ENCODE measurements at places on chromosomes 16 and 17. TPM values are rescaled to one million over a fixed set of nuclear protein-coding genes. Genes with fewer than 3 reads are reported as not detected.

The SKAP1 gene
- polyA plus RNA-seq: not detected

- no peak for DNase-seq
These were observed 14.1 kb downstream of the TP53 start for GRCh38 chr17:7673239-7673638.

- DNase-seq: no peak
These were observed 16.6 kb downstream of the FAM83G start for GRCh38 chr17:18987862-18988545.

- no peak for DNase-seq
These were observed 26.4 kb downstream of the B9D1 start for GRCh38 chr17:19335951-19336631.

The KRTAP9-4 gene
- not detected for polyA plus RNA-seq

GRCh38 chr16:74871608-74872007 lies 97.0 kb upstream of the FA2H start:
- no peak for DNase-seq

- DNase-seq: peak; percentile 83
These were observed 29.0 kb downstream of the GLG1 start for GRCh38 chr16:74577882-74578366.

The SULT1A4 gene
- 1.0 TPM for polyA plus RNA-seq

DNA sequence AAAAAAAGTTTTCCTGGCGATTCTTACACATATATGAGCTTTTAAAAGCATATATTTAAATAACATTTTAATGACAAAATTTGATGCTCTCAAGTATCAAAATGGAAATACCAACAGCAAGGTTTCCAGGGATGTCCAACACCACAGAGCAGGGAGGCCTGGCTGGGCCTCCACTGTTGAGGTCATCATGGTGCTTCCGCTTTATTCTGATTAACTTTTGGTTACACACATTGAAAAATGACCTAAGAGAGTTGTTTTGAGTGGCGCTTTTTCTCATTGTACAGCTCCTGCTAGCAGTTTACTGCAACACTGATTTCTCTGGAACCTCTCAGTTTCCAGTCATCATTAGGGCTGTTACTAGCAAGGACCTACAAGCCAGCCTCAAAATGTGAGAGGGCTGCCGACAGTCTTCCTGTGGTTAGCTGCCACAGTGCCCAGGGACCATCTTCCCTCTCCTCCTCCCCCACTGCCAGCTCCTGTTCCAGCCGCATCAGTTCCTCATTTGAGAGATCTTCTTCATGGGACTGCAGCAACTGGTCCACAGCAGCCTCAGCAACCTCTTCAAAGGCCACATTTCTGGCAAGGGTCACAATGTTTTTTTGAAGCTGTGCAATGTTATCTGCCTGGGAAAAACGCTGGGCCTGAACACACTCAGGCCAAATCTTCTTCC lies 21.3 kb downstream of the DEF8 start:
- DNase-seq: no peak

The MAP2K6 gene
- polyA plus RNA-seq: 0.43 TPM

GRCh38 chr17:81703747-81704654 lies 834 bp downstream of the MRPL12 start:
- peak; percentile 62 for DNase-seq

DNA sequence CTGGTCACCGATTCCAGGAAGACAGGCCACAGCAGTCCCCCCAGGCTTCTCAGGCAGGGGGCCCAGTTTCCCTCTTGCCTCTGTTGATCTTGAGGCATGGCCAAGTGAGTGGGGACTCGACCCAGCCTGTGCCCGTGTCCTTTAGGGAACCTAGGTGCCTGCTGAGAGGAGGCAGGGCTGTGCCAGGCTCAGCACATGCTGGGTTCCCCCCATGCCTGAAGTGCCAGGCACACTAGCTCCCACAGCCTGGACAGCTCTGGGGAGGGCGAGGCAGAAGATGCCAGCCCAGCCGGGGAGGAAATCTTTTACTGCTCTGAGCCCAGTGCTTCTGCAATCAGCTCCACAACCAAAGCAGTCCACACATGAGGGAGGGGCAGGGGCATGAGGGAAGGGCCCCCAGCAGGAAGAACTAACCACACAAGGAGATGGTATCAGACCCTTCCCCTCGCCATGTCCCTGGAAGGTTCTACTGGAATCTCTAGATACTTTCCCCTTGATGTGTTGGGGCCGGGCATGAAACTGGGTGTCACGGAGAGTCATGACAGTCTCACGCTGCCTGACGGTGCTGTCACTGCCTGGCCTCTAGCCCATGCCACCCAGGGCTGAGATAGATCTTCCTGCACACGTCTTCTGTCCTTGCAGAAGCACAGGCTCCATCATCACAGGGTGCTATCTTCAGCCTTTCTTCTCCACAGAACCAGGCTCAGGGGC lies 25.5 kb downstream of the MYO18A start:
- peak; percentile 53 for DNase-seq

DNA sequence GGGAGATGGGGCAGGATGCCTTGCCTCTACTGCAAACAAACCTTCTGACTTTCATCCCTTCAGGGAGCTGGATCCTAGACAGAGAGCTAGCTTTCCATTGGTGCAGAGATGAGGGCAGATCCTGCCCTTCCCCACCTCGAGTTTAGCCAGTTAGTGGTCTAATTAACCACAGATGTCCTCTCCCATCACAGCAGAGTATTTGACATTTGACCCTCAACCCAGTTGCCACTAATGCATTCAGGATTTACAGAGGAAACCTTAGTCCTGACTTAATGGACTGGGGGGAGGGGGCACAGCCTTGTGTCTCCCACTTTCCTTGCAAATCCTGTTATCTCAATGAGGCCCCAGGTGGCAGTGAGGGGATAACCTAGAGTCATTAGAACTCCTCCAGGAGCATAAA lies 10.2 kb downstream of the PIP4K2B start:
- peak; percentile 15 for DNase-seq

- no peak for DNase-seq
These were observed 97.8 kb downstream of the TMEM100 start for GRCh38 chr17:55624772-55625433.

DNA sequence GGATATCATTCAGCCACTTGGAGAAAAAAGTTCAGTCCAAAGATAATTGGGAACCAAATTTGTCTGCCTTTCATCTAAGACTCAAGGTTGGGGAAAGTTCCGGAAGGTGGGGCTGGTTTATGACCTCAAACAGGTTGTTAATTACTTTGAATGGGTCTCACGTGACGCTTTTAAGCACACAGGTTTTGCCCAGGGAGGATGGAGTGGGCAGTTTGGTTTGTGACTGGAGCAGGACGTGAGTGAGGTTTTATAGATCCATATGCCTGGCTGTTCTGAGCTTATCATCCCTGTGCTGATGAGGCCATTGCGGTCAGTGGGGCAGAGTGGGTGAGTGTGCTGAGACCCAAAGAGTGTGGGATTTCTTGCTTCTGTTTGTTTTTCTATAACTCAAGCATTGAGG lies 38.7 kb upstream of the GPRC5B start:
- DNase-seq: no peak

The HEATR3 gene
- polyA plus RNA-seq: 5.7 TPM

- DNase-seq: no peak
These were observed 16.0 kb downstream of the CEP112 start for GRCh38 chr17:66175892-66176291.

DNA sequence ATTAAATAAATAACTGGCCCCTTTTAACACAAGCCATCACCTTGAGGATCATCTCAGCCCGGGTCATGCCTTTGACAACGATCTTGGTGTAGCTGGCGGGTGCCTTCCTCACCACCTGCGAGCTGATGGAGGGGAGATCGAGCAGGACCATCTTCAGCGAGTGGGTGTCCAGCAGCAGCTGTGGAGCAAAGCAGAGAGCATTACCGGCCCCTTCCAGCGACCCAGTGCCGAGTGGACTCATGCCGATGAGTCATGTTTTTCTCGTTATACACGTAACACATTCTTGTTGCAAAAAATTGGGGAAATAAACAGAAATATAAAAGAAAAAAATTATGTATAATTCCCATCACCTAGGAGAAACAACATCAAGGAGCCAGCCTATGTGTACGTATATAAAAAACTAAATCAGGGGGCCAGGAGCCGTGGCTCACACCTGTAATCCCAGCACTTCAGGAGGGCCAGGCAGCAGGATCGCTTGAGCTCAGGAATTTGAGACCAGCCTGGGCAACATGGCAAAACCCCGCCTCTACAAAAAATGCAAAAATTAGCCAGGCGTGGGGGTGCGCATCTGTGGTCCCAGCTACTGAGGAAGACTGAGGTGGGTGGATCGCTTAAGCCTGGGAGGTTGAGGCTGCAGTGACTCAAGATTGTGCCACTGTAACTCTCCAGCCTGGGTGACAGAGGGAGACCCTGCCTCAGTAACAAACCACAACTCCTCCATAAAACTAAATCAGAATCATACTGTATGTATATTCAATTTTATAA lies 169.1 kb upstream of the RPH3AL start:
- no peak for DNase-seq

DNA sequence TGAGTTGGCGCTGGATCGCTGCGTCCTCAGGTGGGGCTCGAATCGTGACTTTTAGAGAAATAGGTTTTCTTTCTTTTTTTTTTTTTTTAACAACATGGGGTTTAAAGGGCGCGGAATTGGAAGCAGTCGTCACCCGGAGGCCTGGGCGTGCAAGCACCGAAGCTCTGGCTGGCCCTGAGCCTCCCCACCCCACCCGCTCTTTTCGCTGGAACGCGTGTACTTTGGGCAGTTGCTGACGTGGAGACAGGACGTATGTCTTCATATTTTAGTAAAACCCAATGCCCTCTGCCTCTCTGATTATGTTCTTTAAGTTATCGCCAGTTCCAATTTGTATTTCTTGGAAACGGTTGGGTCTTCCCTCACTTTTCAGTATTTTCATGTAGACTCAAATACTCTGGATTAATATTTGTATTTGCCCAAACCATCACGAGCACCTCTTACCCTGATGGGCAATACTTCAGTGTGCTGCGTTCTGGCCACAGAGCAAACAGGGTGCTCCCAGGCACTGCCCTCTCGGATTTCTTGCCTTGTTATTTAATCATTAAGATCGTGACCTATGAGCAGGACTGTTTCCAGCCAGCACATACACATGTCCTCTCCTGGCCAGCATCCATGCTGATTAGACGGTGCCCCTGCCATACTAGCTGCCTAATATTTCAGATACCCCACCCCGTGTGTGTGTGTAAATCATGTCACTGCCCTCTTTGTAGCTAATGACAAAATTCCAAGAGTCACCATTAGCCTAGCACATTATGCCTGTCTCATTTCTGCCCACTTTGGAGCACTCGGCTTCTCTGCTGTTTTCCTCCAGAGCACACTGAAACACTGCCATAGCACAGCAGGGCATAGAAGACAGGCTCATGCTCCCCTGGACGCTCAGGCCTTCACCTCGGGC lies 805 bp upstream of the C16orf95 start:
- DNase-seq: peak; percentile 91

The LHX1 gene
- polyA plus RNA-seq: not detected

DNA sequence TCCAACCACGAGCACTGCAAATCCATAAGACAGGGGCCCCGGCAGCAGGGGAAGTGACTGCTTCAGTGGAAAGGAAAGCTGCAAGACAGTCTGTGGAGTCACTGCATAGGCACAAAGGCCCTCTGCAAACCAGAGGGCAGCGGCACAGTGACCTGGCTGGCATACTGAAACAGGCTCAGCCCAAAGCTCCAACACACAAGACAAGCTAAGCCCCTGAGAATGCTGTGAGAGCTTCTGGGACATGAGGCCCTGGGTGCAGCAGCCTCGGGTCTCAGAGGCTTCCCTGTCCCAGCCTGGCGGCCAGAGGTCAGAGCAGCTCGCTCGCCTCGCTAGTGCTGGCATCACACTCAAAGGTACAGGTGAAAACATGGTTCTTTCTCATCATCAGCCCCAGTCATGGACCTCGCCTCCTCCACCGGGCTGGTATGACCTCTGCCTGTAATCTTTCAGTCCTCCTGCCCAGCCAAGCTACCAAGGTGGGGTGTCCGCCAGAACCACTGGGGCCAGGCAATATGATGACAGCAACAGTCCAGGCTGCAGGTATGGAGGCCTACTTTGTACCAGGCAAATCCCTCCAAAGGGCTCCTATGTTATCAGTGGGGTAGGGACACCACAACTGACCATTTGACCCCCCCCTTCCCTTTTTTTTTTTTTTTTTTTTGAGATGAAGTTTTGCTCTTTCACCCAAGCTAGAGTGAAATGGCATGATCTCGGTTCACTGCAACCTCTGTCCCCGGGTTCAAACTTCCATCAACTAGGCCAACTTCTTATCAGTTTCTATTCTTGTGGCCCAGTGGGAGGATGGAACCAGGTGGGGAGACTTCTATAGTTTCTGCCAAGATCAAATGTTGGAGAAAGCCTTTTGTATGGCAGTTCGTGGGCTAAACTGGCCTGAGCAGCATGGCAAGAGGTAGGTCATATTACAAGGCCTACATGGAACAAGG lies 19.2 kb downstream of the ST3GAL2 start:
- DNase-seq: no peak

- peak; percentile 83 for DNase-seq
These were observed 939 bp downstream of the BCL6B start for GRCh38 chr17:7023576-7024401.

The TPSB2 gene
- polyA plus RNA-seq: not detected

The HOXB9 gene
- polyA plus RNA-seq: not detected

The ZP2 gene
- not detected for polyA plus RNA-seq

The CD300A gene
- not detected for polyA plus RNA-seq

DNA sequence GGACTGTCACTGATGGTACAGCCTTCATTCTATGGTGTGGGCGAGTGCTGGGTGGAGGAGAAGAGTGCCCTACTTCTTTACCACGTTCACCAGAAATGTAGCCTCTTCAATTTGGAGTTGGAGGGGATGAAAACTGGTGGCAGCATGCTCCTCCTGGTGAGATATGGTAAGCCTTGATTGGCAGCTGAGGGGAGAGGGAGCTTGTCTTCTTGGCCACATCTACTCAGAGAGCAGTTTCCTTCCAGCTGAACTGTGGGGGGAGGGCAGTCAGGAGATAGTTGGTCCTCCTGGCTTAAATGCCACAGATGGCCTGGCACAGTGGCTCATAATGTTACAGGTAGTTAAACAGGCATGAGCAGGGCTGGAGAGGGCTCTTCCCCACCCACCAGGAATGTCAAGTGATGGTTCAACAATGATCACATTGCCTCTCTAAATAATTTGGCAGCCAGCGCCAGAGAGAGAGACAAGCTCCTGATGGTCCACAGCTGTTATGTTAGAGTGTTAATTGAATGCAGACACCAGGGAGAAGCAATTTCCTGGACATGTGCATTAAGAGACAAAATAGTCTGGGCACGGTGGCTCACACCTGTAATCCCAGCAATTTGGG lies 9.0 kb upstream of the MAPK3 start:
- DNase-seq: no peak

The SLC43A2 gene
- polyA plus RNA-seq: 6.0 TPM

The TBC1D3B gene
- polyA plus RNA-seq: 0.64 TPM

The MYH8 gene
- polyA plus RNA-seq: not detected

- no peak for DNase-seq
These were observed 16.0 kb downstream of the RAB11FIP3 start for GRCh38 chr16:441447-441846.

- DNase-seq: peak; percentile 55
These were observed 4.3 kb downstream of the GID4 start for GRCh38 chr17:18043491-18043890.

The BCO1 gene
- not detected for polyA plus RNA-seq

The NOB1 gene
- 46.2 TPM for polyA plus RNA-seq

The SLC5A10 gene
- 0.10 TPM for polyA plus RNA-seq

The UMOD gene
- not detected for polyA plus RNA-seq

All from GM23248 (cell line).